ENCODE measurements at places on chromosomes 16 and 17. TPM values are rescaled to one million over a fixed set of nuclear protein-coding genes. Genes with fewer than 3 reads are reported as not detected.

RECQL5 gene
- total RNA-seq: 23.4 TPM

DNA sequence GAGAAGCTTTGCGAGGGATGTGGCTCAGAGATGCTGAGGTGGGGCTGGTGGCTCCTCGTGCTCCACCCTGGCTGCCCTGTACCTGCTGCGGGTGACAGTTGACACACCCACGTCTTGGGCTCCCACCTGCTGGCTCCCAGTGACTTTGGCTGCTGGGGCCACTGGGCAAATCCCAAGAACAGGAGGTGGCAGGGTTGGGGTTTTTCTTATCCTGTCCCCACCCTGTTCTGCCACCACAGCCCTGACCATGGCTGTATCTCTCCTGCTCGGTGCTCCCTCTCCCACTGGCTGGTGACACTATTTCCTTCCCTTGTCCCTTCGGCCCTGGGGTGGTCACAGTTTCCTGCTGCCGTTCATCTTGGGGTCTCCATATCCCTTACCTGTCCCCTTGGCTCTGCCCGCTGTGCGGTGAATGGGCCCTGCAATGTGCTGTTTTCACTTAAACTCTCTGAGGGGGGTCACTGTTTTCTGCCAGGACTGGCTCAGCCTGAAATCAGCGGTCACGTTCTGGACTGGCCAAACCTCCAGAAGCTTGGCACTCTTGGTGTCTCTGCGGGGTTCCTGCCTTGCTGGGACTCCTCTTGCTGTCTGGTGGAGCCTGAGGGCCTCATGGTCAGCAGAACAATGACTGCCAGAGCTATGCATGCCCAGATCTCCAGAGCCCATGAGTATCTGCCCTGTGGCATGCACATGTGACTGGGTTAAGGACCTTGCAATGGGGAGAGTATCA lies 144.2 kb downstream of the IRF8 start:
- no peak for ATAC-seq

LRRC36 gene
- not detected for total RNA-seq

GRCh38 chr16:52652033-52652432 lies 105.1 kb upstream of the TOX3 start:
- ATAC-seq: no peak

- no peak for ATAC-seq
Observed at GRCh38 chr16:84550096-84550495, 45.6 kb upstream of the MEAK7 start.

DNA sequence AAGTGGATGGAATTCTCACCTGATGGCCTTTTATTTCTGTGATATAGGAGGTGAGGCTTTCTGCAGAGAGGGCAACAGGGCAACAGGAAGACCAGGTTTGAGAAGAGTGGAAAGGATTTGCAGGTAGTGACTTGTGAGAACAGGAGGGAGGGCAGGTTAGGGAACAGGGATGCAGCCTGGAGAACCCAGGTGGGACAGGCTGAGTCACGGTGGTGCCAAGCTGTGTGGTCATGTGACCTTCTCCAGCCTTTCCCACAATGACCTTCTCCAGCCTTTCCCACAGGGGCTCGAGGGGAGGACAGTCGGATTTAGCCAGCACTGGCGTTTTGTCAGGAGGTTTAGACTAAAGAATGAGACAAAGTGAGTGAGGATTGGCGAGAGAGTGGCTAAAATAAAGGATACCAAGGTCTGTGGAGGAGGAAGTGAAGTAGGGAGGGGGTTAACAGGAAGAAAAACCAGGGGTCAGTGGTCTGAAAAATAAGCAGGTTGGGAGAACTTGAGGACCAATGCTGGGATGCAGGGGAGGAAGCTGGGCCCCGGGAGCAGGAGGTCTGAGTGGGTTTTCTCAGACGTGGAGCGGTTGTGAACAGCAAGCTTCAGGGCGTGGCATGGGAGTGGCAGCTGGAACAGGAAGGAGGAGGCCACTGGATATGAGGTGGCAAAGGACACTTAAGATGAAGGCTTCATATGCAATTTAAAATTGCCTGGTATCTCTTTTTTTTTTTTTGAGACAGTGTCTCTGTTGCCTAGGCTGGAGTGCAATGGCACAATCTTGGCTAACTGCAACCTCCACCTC lies 37.7 kb downstream of the DNAH2 start:
- ATAC-seq: no peak

VMO1 gene
- total RNA-seq: not detected
